NCI-H2227 treated with DMSO at 0.1 percent for 48 hours (cell line): ENCODE measurements at places on chromosomes 6 and 20.

DNA sequence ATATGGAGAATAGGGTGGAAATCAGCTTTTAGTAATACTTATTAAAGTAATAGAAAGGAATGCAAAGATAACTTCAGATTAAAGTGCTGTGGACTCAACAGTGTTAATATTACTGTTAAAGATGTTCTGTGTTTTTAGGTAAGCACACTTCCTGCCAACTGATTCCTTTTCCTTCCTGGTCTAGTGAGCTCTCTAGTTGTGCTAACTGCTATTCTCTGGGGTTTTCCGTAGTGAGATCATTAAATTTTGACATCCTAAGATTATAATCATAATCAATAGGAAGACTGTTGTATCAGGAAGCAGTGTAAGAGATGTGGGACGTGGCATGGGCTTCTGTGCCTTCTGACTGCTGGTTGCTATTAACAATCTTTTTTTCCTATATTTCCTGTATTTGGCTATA lies 1.2 kb upstream of the TMEM217 start:
- DNase-seq, result no peak

GRCh38 chr6:37517411-37517812 lies 17.7 kb upstream of the CCDC167 start:
- no peak for DNase-seq

GRCh38 chr6:138559143-138559542 lies 59.8 kb upstream of the NHSL1 start:
- DNase-seq, result no peak

DNA sequence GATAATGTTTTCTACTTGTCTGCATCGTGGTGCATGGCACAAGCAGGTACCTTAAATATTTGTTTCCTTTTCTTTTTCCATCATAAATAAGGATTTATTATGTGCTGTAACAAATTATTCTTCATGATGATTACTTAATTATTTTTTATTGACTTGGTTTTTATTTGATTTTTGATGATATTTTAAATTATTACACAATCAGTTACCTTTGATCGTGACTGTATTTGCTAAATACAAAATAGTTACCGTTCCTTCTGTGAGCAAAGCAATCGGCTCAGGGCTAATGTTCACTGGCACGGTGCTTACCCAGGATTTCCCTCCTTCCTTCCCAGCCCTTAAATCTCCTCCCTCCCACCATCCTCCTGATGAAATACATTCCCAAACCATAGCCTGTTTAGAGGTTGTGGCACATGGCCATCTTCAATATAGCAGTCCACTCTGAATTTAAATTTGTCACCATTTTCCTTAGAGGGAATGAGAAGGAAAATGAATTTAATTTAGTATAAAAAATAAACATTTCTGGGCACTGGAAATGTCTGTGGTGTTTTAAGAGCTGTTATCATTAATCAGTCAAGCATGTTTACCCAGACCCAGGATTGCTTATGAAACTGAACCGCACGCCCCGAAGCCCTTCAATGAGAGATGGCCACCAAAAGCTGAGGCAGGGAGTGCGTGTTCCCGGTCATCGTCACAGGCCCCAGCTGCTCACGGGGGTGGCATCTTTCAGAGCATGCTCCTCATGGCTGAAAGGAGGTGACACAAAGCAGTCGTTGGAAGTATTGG lies 23.0 kb upstream of the EXOC2 start:
- DNase-seq, result no peak
